ENCODE measurements at places on chromosomes 7 and 10.

- DNase-seq = no peak
Measured at GRCh38 chr10:103254113-103254512, 8.4 kb downstream of the RPEL1 start.

GRCh38 chr7:100444311-100445278 lies 8.3 kb upstream of the PPP1R35 start:
- DNase-seq = no peak

DNA sequence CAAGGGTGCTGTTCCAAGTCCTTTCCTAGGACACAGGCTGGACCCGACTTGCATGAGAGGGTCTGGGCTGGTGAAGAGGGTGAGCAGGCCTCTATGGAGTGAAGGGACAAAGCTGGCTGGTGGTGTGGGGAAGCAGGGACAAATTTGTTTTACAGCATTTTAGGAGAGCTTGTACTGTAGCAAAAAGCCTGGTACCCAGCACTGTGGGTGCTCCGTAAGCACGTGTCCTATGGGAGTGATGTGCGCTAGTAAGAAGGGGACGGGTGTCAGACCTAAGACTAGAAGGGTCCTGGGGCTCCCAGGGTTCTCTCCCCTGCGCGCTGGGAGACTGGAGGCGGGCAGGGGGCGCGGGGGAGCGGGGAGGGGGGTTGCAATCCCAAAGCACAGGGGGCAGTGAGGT lies 391 bp downstream of the NOBOX start:
- no peak for DNase-seq

- no peak for DNase-seq
Measured at GRCh38 chr7:81871606-81872265, 101.9 kb upstream of the HGF start.

DNA sequence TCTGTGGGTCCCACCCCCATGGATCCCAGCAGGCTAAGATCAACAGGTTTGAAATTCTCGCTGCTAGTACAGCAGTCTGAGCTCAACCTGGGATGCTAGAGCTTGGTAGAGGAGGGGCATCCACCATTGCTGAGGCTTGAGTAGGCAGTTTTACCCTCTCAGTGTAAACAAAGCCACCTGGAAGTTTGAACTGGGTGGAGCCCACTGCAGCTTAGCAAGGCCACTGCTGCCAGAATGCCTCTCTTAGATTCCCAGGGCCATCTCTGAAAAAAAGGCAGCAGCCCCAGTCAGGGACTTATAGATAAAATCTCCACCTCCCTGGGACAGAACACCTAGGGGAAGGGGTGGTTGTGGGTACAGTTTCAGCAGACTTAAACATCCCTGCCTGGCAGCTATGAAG lies 190.0 kb upstream of the CACNA2D1 start:
- DNase-seq = no peak
